ENCODE measurements at places on chromosomes 13 and 19.

DNA sequence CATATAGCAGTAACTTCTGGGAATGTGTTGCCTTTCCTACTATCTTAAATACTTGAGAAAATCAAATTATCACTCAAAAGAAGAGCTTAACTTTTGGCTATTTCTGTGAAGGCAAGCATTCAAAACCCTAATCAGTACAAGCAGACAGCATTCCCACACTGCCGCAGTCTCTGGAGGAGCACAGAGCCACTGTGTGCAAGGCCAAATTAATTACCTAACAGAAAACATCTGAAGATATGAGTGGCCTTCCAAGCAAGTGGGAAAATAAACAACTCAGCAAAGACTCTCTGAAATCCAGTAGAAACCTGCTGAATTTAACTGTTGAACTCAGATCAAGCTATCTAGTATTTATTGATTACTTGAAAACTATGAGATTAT lies 68.2 kb downstream of the COL4A1 start:
- DNase-seq: no peak

DNA sequence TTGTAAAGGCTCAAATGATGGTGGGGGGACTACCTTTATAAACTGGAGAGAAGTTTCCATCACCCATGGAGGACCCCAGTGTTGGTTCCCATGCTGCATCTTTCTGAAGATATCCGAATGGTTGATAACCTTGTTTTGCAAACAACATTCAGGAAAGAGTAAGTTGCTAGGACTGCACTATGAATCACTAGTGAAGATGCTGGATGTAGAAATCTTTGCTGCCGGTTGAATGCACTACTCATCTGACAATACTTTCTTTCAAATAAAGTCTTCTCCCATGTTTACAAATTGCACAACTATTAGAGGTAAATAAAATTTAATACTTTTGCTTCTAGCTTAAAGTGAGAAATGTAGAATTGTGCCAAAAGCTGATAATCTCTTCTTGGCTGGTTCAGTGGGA lies 198.4 kb upstream of the SLITRK6 start:
- DNase-seq: no peak

DNA sequence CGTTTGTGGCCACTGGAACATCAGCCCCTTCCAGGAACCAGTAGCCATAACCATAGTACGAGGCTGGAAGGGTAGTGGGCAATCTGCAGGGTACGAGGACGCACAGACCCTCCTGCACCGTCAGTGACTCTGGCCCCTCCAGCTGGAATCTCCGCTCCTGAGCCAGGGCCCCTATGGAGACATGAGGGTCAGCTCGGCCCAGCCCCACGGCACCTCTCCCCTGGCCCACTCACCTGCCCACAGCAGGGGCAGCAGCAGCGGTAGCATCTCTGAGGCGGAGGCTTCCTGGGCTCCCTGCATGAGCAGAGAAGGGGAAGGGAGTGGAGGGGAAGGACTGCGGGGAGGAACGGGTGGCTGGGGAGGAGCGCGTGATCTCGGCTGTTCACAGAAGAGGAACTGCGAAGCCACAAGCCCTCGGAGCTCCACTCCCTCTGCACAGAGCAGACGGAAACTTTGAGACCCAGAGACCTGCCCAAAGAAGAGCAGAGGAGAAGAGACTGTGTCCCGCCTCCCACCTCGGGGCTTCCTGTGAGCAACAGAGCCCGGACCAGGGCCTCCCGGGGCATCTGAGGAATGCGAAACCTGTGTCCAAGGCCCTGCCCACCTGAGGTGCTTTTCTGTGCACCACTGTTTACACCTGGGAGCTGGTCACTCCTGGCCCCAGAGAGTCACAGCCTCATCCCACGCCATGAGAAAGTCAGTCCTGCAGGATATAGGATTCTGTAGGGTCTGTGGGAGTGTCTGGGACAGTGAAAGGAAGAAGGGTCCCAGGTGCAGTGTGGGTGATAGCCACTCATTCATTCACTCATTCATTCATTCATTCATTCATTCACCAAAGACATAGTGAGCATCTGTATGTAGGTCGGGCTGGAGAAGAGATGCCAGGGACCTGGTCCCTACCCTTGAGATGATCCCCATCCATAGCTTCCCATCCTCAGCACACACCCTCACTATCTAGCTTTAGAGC lies at the start of gene SIGLEC6:
TSS of gene SIGLEC6 (minus strand) at position 322 of the 967 bp plus-strand sequence. CDS start at position 300, 22 bp downstream.
- DNase-seq: peak; percentile 29

DNA sequence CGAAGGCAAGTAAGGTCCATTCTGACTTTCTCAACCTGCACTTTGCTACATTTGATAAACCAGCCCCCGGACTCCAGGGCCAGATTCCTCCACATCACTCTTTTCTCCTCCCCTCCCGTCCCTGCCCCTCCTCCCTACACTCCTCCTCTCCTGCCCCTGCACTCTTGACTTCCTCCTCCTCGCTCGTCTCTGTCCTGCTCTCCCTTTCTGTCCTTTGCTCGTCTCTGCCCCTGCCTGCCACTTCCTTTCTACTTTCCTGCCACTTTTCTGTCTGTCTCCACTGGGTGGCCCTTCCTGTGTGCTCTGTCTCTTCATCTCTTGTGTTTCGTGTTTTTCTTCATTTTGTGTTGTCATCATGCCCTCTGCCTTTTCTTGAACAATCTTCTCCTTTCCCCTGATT lies 7.0 kb downstream of the U2AF2 start:
- no peak for DNase-seq
